ENCODE measurements at places on chromosomes 7 and 10. TPM values are rescaled to one million over a fixed set of nuclear protein-coding genes. Genes with fewer than 3 reads are reported as not detected.

GRCh38 chr7:155216475-155217272 is 81.0 kb upstream of the INSIG1 start:
- peaks cover 5% of the 10 kb centered on the region for H3K27me3 ChIP-seq
- no peak overlapping the region for H3K27ac ChIP-seq
- no peak for DNase-seq
- H3K4me3 ChIP-seq = no peak overlapping the region
- peaks cover 10% of the 10 kb centered on the region for H3K4me1 ChIP-seq
- no peaks in the 10 kb centered on the region for H3K36me3 ChIP-seq

Gene CYP2E1
- total RNA-seq = 0.33 TPM

Gene HHEX
- total RNA-seq = 0.19 TPM

DNA sequence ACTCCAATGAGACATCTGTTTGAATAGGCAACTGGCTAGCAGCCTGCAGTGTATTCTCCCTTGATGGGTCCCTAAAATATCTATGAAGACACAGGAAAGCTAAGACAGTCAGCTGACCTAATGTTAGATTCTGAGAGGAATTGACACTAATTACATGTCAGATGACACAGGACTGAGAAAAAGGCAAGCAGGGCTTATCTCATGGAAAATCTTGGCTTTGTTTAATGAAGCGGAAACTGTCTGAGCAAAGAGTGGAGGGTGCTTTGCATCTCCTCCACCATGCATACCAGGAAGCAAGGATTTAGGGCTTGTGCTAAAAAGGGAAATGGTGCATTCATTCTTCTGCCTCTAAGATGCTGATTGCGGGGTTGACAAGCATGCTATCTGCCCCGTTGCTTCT is 135.5 kb upstream of the GLI3 start:
- no peaks in the 10 kb centered on the region for H3K4me1 ChIP-seq
- H3K27me3 ChIP-seq = no peaks in the 10 kb centered on the region
- DNase-seq = no peak
- no peaks in the 10 kb centered on the region for H3K36me3 ChIP-seq
- H3K27ac ChIP-seq = no peak overlapping the region

DNA sequence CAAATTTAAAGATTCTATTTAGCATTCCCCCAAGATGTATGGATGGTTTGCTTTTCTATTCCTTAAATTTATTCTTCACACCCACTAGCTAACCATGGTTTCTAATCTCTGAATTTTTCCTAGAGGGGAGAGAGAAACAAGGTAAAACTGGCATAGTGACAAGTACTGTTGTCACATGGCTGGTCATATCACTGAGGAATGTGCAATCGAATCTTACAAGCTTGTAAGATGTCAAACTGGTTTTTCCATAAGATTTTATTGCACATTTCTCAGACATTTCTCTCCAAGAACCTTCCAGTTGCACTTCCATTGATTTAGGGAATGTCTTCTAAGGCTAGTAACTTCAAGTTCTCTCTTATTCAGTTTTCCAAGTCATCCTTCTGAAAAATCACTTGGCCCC is 89.8 kb downstream of the MBL2 start:
- no peak overlapping the region for H3K4me3 ChIP-seq
- H3K4me1 ChIP-seq = no peaks in the 10 kb centered on the region
- H3K36me3 ChIP-seq = no peaks in the 10 kb centered on the region
- DNase-seq = no peak

Gene UPK3BL1
- total RNA-seq = 23.0 TPM

Data from activated CD4-positive, alpha-beta T cell treated with anti-CD3 and anti-CD28 coated beads, Interleukin-2, amount 10 ng/mL, durations not matched to agents 24 days and 14 days (primary cell).